ENCODE measurements at places on chromosomes 5 and 9. TPM values are rescaled to one million over a fixed set of nuclear protein-coding genes. Genes with fewer than 3 reads are reported as not detected.

- H3K4me3 ChIP-seq = no peak overlapping the region
- H3K36me3 ChIP-seq = no peaks in the 10 kb centered on the region
- DNase-seq = no peak
These were observed 13.2 kb downstream of the TTC39B start for GRCh38 chr9:15293804-15294316.

DNA sequence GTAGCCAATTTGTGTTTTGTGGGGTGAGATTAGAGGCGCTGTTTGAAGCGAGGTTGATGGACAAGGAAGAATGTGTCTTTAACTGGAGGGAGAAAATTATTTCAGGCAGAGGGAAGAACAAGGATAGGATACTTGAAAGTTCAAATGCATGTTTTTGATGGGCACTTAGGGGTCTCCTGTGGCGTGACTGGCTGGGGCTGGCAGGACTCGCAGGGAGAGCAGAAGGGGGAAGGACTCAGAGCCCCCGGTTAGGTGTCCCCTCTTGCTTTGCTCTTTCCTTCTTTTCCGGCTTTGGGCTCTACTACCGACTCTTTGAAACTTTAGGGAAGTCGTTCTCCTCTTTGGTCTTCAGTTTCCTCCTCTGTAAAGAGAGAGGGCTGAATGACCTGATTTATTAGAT is 12.1 kb downstream of the GRAMD2B start:
- no peak for DNase-seq
- H3K27me3 ChIP-seq = no peaks in the 10 kb centered on the region
- H3K4me3 ChIP-seq = no peak overlapping the region
- no peaks in the 10 kb centered on the region for H3K4me1 ChIP-seq
- H3K36me3 ChIP-seq = no peaks in the 10 kb centered on the region
- H3K27ac ChIP-seq = no peak overlapping the region

Gene PITX1
- total RNA-seq = 0.18 TPM

Gene SHISAL2B
- total RNA-seq = not detected

Gene THG1L
- total RNA-seq = 8.8 TPM

Gene NDST1
- total RNA-seq = 89.3 TPM

DNA sequence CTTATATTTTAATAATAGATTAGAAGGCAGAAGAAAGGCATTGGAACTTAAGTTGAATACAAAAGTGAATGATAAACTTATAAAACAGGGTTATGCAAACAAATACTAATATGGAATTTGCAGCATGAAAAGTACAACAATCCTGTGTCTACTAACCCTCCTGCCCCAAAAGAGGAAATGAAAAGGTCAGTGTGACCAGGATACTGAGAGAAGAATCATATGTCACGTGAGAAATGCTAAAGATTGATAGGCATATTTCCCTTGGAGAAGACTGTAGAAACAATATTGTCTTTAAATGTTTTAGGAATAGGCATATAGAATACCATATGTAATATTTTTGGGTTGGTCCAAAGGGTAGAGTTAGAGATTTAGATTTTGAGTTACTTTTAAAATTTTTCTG is 3.8 kb downstream of the WDR36 start:
- DNase-seq = no peak
- H3K36me3 ChIP-seq = no peaks in the 10 kb centered on the region
- H3K4me1 ChIP-seq = peaks cover 23% of the 10 kb centered on the region
- no peak overlapping the region for H3K27ac ChIP-seq
- no peaks in the 10 kb centered on the region for H3K27me3 ChIP-seq

DNA sequence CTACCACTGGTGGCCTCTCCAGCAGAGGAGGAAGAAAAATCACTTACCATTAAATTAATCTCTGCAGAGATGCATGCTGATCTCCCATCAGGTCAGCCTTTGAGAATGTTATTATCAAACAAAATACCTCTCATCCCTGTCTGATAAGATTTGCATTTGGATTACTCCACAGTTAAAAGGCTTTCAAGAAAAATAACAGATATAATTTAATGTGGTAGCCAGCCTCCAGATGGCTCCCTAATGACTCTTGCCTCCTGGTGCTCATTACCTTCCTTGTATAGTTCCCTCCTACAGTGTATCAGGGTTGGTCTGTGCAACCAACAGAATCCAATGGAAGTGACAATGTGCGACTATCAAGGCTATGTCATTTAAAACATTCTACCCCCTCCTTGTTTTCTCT is 63.6 kb upstream of the TNPO1 start:
- no peaks in the 10 kb centered on the region for H3K4me1 ChIP-seq
- no peak for DNase-seq
- H3K36me3 ChIP-seq = no peaks in the 10 kb centered on the region
- no peaks in the 10 kb centered on the region for H3K27me3 ChIP-seq

- no peak overlapping the region for H3K4me3 ChIP-seq
- no peak overlapping the region for H3K27ac ChIP-seq
- DNase-seq = no peak
- H3K27me3 ChIP-seq = no peaks in the 10 kb centered on the region
- H3K36me3 ChIP-seq = no peaks in the 10 kb centered on the region
- H3K4me1 ChIP-seq = no peaks in the 10 kb centered on the region
These were observed 32.1 kb upstream of the TCF7 start for GRCh38 chr5:134082264-134082992.

DNA sequence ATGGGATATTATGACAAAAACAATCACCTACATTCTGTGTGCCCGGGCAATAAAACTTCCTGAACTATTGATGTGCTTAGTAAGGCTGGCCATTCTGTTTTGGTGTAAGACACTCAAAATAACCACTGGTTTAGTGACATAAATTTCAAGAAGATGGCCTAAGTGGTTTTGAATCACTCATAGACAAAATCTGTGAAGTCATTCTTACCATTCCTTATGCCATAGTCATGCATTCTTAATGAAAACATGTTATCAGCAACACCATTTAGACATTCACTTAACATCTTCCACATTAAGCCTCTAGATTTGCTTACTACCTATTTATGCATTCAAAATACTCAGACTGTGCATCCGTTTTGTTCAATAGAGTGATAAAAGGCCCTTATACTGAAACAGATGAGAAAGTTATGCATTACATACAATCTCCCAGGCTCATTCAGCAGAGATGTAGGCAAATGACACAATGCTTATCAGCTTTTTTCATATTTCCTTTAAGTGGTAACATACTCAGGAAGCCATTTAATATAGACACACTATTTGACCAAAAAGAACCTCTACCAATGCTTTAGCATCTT is 848.8 kb upstream of the DMAC1 start:
- H3K27me3 ChIP-seq = peaks cover 5% of the 10 kb centered on the region
- no peaks in the 10 kb centered on the region for H3K36me3 ChIP-seq
- DNase-seq = no peak
- peaks cover 6% of the 10 kb centered on the region for H3K4me1 ChIP-seq

Gene GZMA
- 6.3 TPM for total RNA-seq

GRCh38 chr5:75351139-75351926 is 14.3 kb downstream of the HMGCR start:
- peaks cover 99% of the 10 kb centered on the region for H3K36me3 ChIP-seq
- H3K27me3 ChIP-seq = no peaks in the 10 kb centered on the region
- H3K4me3 ChIP-seq = no peak overlapping the region
- H3K4me1 ChIP-seq = no peaks in the 10 kb centered on the region
- no peak overlapping the region for H3K27ac ChIP-seq
- no peak for DNase-seq

Gene ADRB2
- 12.3 TPM for total RNA-seq

Gene PCDHGA9
- 4.6 TPM for total RNA-seq

Gene IGFBPL1
- total RNA-seq = 3.2 TPM

GRCh38 chr5:121899346-121899745 is 47.7 kb downstream of the FTMT start:
- no peak for DNase-seq
- H3K27me3 ChIP-seq = no peaks in the 10 kb centered on the region
- no peak overlapping the region for H3K27ac ChIP-seq
- H3K36me3 ChIP-seq = no peaks in the 10 kb centered on the region
- no peak overlapping the region for H3K4me3 ChIP-seq

- DNase-seq = no peak
- H3K36me3 ChIP-seq = no peaks in the 10 kb centered on the region
- H3K4me3 ChIP-seq = no peak overlapping the region
These were observed 21.0 kb downstream of the F2RL2 start for GRCh38 chr5:76602094-76602726.

GRCh38 chr9:89871871-89872331 is 267.1 kb downstream of the GADD45G start:
- no peaks in the 10 kb centered on the region for H3K27me3 ChIP-seq
- no peak for DNase-seq
- peaks cover 9% of the 10 kb centered on the region for H3K4me1 ChIP-seq
- no peak overlapping the region for H3K4me3 ChIP-seq
- H3K36me3 ChIP-seq = no peaks in the 10 kb centered on the region

- H3K4me1 ChIP-seq = peaks cover 8% of the 10 kb centered on the region
- no peaks in the 10 kb centered on the region for H3K36me3 ChIP-seq
- peak overlapping the region; percentile 17 for H3K27ac ChIP-seq
- no peak overlapping the region for H3K4me3 ChIP-seq
- no peak for DNase-seq
- H3K27me3 ChIP-seq = peaks cover 28% of the 10 kb centered on the region
These were observed 149.7 kb upstream of the COL5A1 start for GRCh38 chr9:134491856-134492255.

- no peaks in the 10 kb centered on the region for H3K4me1 ChIP-seq
- H3K27ac ChIP-seq = no peak overlapping the region
- no peak for DNase-seq
These were observed 279.9 kb downstream of the ASTN2 start for GRCh38 chr9:117134826-117135500.

DNA sequence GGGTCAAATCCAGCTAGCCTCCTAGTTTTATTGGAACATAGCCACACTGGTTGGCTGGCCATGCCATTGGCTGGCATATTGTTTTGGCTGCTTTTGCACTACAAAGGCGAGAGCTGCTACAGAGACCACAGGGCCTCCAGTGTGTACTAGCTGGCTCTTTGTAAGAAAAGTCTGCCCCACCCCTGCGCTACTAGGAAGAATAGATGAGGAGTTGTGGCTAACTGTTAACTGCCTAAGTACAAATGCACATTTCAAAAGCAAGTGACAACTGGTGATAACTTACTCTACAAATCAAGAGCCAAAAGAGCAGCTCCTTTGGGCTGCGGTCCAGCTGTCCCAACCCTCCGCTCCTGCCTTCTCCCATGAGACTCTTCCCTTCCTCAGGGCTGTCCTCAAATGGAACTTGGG is 63.9 kb downstream of the SERINC5 start:
- peak overlapping the region; percentile 65 for H3K27ac ChIP-seq
- H3K27me3 ChIP-seq = no peaks in the 10 kb centered on the region
- no peak for DNase-seq
- H3K4me3 ChIP-seq = no peak overlapping the region
- no peaks in the 10 kb centered on the region for H3K36me3 ChIP-seq

GRCh38 chr9:94772639-94773303 is 46.3 kb downstream of the AOPEP start:
- DNase-seq = no peak
- H3K4me1 ChIP-seq = no peaks in the 10 kb centered on the region
- H3K36me3 ChIP-seq = no peaks in the 10 kb centered on the region

DNA sequence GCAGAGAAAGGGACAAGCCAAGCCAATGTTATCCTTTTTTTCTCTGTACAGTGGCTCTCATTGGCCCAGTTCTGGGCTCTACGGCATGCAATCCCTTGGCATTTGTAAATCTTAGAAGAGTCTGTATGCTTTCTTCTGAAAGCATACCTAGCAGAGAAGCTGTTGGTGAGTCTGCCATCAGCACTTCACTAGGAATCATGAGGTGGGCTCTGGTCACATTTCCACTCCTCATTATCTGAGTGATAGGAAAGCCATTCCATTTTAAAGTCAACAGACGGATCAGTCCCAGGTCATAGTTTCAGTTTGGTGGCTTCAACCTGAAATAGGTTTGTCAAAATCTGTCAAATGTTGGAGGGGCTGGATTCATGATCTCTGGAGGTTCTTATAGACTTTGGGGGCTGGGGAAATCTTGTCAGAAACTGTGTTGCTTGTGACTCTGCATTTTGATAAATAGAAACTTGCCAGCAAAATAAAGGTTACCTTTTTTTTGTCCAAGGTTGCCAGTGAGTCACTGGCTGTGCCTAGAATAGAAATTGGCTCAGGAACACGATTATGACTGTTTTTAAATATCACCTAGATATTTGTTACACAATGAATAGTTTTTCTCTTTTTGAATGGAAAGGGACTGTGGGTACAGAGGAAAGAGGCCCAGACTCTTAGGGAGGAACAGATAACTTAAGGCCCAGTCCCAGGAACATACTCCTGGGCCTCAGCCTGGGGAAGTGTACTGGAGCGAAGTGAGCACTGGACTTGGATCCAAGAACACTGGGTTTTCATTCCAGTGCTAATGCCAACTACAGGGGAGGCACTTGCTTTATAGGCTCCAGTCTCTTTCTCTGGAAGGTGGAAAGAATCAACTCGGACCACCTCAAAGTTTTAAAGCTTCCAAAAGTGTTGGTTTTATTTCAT is 183.1 kb downstream of the NMUR2 start:
- H3K4me3 ChIP-seq = no peak overlapping the region
- no peak for DNase-seq
- no peaks in the 10 kb centered on the region for H3K27me3 ChIP-seq
- no peaks in the 10 kb centered on the region for H3K4me1 ChIP-seq
- H3K27ac ChIP-seq = no peak overlapping the region

- peak overlapping the region; percentile 72 for H3K27ac ChIP-seq
- H3K27me3 ChIP-seq = no peaks in the 10 kb centered on the region
- DNase-seq = no peak
- no peaks in the 10 kb centered on the region for H3K36me3 ChIP-seq
- no peaks in the 10 kb centered on the region for H3K4me1 ChIP-seq
These were observed 122.3 kb upstream of the RAI14 start for GRCh38 chr5:34533582-34534522.

Gene LAMC3
- total RNA-seq = 23.4 TPM

DNA sequence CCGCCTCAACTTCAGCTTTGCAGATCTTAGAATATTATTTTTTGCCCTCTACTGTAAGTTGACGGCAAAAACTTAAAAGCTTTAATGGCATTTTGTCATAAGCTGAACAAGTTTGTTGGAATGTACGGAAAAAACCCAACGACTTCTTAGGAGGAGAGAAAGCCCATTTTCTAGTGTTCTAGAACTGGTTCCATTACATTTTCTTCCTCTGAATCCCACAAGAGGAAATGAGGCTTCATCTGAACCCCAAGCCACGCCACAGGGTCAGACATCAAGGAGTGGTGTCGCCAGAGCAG is 113.7 kb downstream of the LHFPL2 start:
- no peak overlapping the region for H3K4me3 ChIP-seq
- H3K4me1 ChIP-seq = peaks cover 53% of the 10 kb centered on the region
- H3K36me3 ChIP-seq = no peaks in the 10 kb centered on the region

DNA sequence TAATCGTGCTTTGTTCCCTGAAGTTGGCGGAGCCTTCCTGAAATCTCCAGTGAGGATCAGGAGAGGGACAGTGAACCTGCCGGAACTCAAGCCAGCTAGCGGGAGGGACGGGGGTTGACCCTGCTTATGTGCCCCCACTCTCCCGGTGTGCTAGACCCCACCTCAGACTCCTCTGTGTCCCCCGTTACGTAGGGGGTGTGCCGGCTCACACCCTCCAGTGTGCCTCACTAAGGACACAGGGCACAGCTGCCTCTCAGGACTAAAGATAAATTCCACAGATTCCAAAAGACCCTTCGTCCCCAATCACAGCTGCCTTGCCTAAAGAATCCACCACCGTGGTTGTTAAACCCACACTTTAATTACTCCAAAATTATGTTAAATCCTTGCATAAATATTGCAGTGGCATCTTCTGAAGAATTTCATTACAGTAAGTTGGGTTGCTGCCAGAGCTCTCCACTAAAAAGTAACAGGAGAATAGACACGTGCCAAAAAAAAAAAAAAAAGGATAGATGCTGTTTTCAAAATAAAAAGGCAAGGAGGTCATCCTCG is 73.7 kb downstream of the GTF3C4 start:
- H3K36me3 ChIP-seq = no peaks in the 10 kb centered on the region
- no peak overlapping the region for H3K4me3 ChIP-seq
- no peak for DNase-seq
- H3K4me1 ChIP-seq = no peaks in the 10 kb centered on the region

Gene SLC1A3
- 31.7 TPM for total RNA-seq

- H3K4me3 ChIP-seq = no peak overlapping the region
- no peak for DNase-seq
- H3K4me1 ChIP-seq = peaks cover 16% of the 10 kb centered on the region
- no peaks in the 10 kb centered on the region for H3K36me3 ChIP-seq
- no peak overlapping the region for H3K27ac ChIP-seq
These were observed 2.7 kb upstream of the IRX4 start for GRCh38 chr5:1885404-1885755.

Data from left lung (tissue), 14 donors.